ENCODE measurements at places on chromosomes 7 and 10.

- DNase-seq: no peak
Measured at GRCh38 chr10:88336334-88336733, 246.8 kb downstream of the RNLS start.

DNA sequence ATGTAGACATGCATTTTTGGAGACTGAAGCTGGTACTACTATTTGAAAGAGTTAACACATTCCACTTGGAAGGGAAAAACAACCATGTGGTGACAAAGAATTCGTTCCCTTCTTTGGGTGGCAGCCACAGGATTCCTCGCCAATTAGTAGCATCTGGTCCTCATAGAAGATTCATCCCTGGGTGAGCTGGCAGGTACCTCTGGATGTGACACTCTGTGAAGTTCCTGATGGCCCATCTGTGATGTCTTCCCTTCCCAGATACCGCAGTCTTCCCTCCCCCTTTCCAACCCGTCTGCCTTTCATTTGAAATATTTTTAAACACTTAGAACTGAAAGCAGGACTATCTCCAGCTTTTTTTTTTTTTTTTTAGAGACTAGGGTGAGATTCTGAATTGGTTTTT, 569.5 kb downstream of the TYW1 start:
- no peak for DNase-seq

GRCh38 chr7:35430547-35431153, 176.8 kb upstream of the TBX20 start:
- DNase-seq: no peak

DNA sequence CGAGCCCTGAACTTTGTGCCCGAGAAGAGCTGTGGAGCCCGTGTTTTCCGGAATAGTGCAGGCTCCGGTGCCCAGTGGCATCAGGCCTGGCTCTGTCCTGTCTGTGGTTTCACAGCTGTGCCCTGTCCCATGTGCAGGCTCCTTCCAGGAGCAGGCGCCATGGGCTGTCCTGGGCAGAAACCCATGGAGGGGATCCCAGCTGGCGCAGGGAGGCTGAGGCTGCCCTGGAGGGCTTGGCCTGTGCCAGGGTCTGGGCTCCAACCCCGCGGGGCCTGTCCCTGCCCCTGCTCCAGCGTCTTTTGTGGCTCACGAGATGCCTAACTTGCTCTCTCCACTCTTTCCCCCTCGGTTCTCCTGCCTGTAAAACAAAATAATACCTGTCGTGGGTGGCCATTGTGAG, 23.3 kb upstream of the CRHR2 start:
- DNase-seq: no peak

GRCh38 chr7:91068136-91068795, 196.0 kb upstream of the FZD1 start:
- DNase-seq: no peak

DNA sequence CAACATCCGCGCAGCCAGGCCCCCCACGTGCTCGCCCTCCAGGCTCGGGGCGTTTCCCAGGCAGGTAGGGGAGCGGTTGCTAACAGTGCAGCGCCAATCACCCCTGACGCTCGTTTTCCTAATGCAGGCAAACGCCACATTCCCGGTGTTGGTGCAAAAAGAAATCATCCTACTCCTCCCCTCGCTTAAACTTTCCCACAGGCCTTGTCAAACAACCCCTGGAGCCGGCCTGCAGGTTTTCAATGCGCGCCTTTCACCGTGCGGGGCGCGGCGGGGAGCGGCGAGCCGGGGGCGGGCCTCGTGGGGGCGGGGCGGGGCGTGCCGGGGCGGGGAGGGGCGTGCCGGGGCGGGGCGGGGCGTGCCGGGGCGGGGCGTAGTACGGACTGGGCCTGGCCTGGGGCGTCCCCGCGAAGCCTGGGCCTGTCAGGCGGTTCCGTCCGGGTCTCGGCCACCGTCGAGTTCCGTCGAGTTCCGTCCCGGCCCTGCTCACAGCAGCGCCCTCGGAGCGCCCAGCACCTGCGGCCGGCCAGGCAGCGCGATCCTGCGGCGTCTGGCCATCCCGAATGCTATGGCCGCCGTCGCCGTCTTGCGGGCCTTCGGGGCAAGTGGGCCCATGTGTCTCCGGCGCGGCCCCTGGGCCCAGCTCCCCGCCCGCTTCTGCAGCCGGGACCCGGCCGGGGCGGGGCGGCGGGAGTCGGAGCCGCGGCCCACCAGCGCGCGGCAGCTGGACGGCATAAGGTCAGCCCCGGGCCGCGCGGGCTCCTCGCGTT, at the start of gene ECHDC3:
ECHDC3 (plus strand) TSS at position 374 of the 770 bp plus-strand sequence; CDS start at position 569, 195 bp downstream.
- no peak for DNase-seq

DNA sequence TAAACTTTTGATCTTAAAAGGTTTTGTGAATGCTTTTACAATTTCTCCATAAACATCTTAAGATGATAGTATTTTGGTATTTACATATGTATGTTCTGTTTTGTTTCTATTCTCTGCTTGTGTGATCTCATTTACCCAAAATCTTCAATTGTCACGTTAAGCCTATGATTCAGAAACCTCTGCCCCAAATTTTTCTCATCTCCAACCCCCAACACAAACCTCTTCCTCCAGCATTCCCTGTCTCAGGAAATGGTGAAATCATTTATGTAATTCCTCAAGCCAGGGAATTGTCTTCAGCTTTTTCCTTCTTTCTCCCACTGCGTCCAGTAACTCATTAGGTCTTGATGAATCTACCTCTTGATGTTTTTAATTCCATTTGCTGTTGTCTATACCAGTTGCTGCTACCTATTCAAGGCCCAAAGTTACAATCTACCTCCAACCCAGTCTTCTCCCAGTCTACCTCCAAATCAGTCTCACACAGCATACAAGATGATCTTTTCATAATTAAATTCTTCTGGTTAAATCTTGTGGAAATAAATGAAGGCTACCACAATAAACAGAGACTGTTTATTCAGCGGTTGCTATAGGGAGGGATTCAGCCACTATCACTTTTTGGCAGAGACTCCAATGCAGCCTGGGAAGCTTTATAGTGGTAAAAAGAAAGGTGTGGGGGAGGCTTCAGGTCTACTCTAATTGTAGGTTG, 5.8 kb downstream of the CFAP69 start:
- DNase-seq: no peak

DNA sequence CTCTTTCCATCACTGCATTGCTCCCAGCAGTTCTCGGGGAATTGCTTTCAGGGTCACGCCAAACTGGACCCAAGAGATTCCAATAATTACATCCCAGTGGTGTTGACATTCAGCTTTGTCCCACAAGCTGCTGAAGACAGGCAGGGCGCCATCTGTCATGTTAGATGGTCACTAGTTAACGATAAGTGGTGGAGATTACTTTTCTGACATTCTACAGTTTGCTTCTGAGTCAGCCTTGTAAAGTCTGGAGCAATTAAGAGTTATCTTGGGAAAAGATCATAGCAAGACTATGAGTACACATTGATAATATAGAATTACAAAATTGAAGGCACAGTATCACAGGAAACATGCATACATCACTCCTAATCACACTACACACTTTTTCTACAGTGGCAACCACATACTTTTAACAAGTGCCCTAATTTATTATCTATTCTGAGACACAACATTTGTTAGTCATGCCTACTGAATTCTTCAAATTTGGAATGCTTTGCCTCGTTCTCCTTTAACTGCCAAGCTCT, 41.9 kb downstream of the SEMA3C start:
- no peak for DNase-seq

GRCh38 chr7:112290065-112290464, 83.6 kb downstream of the ZNF277 start:
- no peak for DNase-seq

GRCh38 chr7:21346297-21346696, 81.6 kb upstream of the SP4 start:
- no peak for DNase-seq

GRCh38 chr7:27367933-27368549, 125.4 kb downstream of the EVX1 start:
- no peak for DNase-seq

DNA sequence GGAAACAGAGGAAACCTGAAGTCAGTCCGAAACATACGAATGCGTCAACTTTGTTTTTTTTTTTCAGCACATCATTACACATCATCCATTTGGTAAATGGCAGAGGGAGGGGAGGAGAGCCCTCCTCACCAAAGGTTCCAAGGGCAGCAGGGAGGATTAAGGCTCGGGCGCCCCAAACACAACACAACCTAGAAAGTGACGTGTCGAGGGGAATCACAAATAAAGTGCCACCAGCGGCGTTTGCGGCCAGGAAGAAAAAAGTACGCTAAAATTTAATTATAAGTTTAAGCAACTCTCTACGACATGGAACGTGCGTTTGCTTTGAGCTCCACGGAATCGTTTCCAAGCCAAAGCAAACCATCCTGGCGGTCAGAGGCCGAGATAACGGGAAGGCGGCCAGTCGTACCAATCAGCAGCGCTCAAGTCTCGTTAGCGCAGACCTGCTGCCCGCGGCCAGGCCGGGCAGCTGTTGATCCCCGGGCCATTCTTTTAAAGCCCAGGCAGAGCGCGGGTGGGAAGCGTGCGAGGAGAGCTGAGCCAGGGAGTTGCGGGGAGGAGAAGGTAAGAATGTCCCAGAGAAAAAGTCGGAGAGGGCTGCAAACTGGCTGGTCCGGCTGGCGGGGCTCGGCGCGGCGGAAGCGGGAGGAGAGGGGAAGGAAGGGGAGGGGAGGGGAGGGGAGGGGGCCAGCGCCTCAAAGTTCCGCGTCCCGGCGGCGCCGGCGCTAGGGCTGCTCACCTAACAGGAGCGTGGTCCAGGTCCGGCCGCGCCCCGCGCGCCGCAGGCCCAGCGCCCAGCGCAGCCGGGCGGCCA, 719 bp downstream of the DPY19L1 start:
- peak; percentile 52 for DNase-seq

GRCh38 chr7:46753662-46754061, 828.2 kb downstream of the TNS3 start:
- no peak for DNase-seq

- no peak for DNase-seq
Measured at GRCh38 chr7:113161050-113161449, 42.7 kb upstream of the SMIM30 start.

- DNase-seq: no peak
Measured at GRCh38 chr10:50538555-50539398, 85.0 kb downstream of the SGMS1 start.

DNA sequence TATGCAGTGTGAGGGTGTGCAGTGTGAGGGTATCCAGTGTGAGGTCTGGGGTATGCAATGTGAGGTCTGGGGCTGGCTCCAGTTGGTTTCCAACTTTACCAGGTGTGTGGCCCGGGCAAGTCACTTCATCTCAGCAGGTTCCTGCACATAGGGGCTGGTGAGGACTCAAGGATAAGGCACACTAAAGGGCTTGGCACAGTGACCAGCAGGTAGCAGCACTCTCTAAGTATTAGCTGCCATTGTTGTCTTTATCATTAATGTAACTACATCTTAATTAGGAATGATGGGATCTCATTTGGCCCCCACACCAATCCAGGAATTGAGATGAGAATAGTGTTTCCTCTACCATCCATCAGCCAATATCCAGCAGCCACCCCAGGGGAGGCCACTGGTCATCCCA, 117.3 kb downstream of the KCNMA1 start:
- DNase-seq: no peak

GRCh38 chr10:62502995-62503613, 128.9 kb downstream of the ZNF365 start:
- DNase-seq: no peak

DNA sequence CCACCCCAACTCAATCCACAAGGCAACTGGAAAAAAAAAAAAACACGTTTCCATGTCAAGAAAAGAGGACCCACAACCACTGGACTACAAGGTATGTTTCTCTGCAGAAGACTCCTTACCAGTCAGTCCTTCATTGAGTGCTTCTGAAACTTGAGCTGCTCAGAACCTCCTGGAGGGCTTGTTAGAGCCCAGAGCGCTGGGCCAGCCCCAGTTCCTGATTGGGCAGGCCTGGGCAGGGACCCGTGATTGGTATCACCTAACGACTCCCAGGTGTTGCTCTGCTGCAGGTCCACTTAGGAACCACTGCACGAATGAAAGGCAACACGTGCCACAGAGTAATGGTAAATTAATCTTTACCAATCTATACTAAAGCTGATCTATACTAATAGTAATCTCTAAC, 473 bp upstream of the CCDC201 start:
- no peak for DNase-seq

GRCh38 chr7:99386584-99387238, 12.2 kb downstream of the ARPC1B start:
- DNase-seq: no peak

DNA sequence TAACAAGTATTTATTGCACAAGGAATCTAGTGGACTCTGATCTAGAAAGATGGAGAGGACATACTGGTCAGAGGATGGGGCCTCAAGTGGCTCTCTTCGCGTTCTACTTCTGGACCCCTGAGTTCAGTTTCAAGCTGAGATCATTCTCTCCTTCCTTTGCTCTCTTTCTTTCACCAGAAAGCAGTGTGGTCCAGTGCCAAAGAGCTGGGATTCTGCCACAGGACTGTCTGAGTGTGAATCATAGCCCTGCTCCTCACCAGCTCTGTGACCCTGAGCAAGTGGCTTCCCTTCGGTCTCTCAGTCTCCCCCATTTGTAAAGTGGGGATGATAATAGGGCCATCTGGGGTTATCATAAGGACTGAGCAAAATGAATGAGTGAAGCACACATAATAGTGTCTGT, 715.2 kb downstream of the SUGCT start:
- DNase-seq: no peak

DNA sequence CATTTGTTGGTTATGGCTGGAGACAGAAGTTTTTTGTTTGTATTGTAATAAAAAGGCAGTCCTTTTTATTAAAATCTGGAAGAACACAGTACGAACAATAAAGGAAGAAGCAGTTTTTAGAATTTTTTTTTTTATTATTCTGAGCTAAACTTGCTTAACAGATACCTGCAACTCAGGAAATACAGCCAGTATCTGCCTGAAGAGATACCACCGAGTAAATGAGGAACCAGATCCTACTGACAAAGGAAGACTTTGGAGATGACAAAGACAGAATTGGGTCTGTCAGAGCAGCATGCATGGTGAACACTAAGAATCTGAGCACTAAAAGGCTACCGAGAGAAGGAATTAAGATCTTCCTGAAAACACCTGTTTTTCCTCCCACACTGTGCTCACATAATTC, 1335.9 kb upstream of the SORCS1 start:
- DNase-seq: no peak

GRCh38 chr10:129397198-129397974, 69.7 kb upstream of the MGMT start:
- DNase-seq: no peak

DNA sequence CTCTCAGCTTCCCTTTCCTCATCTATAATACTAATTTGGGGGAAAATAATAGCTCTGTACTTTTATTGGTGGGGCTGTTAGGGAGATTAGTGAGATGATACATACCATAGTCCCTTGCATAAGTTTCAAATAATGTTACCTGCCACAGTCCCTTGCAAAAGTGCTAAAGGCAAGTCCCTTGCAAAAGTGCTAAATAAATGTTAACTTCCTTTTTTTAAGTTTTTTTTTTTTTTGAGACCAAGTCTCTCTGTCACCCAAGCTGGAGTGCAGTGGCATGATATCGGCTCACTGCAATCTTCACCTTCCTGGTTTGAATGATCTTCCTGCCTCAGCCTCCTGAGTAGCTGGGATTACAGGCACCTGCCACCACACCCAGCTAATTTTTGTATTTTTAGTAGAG, 43.4 kb upstream of the SRGN start:
- DNase-seq: no peak

GRCh38 chr10:20299034-20299736, 483.0 kb downstream of the PLXDC2 start:
- DNase-seq: no peak
